ENCODE measurements at places on chromosomes 11 and 22. TPM values are rescaled to one million over a fixed set of nuclear protein-coding genes. Genes with fewer than 3 reads are reported as not detected.
A peak's percentile ranks its signal among the peaks of the same experiment; 100 is the strongest.

The MUC6 gene
- not detected for total RNA-seq

The ANO9 gene
- total RNA-seq, result 20.4 TPM

The CASP5 gene
- total RNA-seq, result not detected

The BAIAP2L2 gene
- 3.3 TPM for total RNA-seq

The SIK3 gene
- 16.2 TPM for total RNA-seq

The HMBS gene
- total RNA-seq, result 14.9 TPM

The PRR5 gene
- 33.0 TPM for total RNA-seq

The EIF3F gene
- total RNA-seq, result 203 TPM

The CDC42EP2 gene
- 0.76 TPM for total RNA-seq

DNA sequence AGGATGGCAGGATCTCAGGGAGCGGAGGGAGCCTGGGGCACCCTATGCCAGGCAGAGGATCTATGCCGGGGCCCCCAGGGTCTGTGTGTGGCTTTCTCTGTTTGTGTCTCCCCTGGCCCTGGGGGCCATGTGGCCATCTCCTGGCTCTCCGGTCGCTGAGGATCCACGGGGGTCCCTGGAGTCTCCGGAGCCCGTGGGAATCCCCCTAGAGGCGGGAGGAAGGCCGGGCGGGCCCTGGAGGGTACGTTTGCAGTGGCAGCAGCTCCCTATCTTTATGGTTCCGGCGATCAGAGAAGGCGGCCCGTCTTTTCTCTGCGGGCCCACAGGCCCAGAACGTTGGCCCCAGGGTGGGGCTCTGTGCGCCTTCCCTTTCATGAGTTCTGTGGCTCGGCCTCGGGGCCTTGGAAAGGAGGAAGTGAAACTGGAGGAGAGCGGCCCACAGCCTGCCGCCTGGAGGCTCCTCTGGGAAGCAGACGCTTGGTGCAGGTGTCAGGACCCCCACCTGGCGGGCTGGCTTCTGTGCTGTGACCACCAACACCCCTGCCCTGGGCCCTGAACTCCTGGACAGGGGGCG lies 82.1 kb downstream of the KCNQ1 start:
- no peak for DNase-seq

DNA sequence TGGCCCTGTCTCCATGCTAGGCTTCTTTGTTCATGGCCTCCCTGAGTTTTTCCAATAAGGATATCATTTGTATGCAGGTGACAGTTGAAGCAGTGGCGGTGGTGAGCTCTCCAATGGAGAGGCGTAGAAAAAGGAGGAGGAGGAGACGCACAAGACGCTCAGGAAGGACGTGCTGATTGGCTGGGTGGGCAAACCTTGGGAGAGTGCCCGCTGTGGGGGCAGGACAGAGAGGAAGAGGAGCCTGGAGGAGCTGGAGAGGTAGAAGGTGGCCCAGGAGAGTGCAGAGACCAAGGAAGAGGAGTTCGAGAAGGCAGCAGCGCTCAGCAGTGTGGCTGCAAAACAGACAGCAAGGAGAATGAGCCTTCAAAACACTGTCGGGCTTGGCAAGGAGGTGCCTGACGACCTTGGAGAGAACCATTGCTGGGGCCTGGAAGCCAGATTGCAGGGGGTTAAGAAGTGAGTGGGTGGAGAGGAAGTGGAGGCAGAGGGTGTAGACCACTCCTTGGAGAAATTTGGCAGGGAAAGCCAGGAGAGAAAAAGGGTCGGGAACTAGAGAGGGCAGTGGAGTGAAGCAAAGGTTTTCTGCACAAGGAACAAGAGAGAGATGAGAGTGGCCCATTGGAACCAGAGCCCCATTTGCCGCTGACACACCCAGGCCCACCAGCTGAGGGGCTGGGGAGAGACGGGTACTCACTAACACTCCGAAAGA lies 7.5 kb downstream of the CLCF1 start:
- no peak for DNase-seq

DNA sequence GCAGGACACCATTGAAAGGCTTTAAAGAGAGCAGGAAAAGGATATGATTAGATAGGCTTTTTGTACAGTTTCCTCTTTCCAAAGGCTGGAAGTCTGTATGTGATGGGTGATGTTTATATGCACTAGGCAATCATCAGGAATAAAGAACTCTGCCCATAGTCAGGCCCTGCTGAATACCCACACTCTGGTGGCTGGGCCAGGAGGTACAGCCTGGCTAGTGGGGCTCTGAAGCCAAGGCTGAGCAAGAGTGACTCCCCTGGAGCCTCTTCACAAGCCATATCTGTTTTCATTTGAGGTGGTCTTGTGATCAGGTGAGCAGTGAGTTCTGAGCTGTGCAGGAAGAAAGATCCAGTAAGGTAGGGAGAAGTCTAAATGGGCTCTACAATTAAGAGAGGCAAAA lies 539.9 kb upstream of the CCDC90B start:
- DNase-seq, result no peak

DNA sequence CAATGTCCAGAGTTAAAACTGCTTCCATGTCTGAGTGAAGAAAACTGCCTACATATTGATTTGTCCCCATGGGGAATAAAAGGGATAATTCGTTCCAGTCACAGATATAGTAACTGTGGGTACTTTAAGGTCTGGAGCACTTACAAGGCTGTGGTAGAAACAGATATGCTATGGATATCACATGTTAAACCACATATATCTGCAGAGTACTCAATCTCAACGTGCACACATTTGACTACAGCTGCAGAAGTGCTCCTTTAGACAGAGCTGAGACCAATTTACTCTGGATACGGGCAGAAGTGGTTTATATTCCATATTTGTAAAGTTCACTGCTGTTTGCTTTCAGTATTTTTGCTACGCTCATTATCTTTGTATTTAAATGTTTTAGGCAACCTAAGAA lies 9.7 kb upstream of the MS4A2 start:
- DNase-seq, result no peak

DNA sequence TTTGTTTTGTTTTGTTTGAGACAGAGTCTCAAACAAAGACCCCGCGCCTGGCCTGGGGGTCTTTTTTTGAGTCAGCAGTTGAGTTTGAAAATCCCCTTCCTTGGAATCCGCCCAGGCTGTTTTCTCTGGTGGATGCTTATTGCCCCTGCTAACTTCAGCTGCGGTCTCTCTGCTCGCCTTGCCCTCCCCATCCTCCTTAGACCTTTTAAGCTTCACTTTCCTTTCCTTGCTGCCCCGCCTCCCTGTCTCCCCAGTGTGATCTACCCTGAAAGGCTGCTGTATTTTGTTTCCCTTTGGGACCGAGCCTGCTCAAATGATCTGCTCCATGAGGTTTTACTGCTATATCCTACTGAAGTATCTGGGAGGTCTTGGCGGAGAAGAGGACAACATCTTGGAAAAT lies 2.5 kb downstream of the USP18 start:
- no peak for DNase-seq

DNA sequence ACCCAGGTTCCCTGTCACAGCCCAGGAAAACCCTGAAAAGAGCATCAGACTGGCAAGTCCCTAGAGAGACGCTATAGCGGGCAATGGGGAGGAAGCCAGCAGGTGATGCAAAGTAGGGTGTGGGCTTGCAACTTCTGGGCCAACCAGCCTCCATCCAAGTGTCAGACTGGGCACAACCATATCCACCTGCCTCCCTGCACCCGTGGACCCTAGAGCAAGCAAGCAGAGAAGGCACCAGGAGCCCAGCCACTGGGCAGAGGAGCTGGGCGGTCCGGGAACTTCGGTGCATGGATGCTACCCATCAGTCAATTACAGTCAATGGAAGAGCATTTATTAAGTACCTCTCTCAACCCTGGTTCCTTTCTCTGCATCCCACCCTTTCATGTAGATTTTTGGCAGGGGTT lies 2.8 kb downstream of the NECTIN1 start:
- DNase-seq, result no peak

DNA sequence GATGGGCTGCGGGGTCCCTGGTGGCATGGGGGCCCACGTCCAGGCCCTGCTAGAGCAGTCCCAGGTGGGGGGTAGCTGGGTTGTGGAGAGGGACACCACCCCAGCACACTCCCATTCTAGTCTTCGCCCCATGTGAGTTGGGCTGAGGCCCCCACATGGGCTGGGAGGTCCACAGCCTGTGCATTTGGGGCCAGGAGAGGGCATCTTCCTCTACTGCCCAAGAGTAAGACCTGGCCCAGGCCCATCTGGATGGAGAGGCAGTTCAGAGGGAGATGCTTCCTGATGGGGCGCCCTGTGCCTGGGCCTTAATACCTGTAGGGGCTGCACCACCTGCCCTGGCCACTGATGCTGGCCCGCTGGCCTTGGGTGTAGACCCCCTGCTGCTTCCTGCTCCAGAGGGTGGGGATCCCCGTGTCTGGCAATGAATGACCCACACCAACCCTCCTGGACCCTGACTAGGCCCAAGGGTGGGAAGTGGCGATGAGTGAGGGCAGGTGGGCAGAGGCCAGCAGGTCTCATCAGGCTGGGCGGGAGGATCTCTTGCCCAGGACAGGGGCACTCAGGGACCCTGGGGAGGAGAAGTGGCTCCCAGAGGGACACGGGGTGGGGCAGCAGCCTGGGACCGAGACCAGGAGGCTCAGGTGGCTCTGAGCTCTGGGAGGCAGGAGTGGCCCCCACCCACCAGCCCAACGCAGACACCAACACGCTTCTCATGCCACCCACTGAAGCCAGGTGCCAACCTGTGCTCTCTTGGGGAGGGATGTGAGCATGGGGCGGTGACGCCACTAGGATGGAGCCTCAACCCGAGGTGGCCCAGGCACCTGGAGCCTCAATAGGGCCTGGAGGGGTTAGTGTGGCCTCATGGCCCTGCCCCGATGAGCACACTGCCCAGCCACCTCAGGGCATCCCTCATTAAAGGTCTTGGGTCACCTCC lies 17.4 kb upstream of the GNB1L start:
- no peak for DNase-seq

DNA sequence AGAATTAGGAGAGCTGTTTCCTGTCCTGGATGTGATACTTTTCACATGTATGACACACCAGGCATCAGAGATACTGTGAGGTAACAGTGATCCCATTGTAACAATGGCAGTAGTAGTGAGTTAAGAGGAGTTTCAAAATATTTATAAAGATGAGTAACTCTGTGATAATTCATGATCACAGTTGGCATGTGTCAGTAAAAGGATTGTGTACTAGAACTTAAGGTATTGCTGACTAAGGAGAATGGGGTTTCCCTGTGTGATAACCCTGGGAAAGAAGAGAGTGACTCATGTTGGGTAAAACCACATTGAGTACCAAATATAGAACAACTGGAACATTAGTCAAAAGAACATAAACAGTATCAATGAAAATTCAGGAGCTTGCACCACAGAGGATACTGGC lies 22.9 kb upstream of the SLC5A1 start:
- no peak for DNase-seq

GRCh38 chr22:49827271-49827852 lies 311 bp downstream of the BRD1 start:
- DNase-seq, result no peak

GRCh38 chr22:36536717-36537116 lies 7.8 kb upstream of the EIF3D start:
- DNase-seq, result no peak

DNA sequence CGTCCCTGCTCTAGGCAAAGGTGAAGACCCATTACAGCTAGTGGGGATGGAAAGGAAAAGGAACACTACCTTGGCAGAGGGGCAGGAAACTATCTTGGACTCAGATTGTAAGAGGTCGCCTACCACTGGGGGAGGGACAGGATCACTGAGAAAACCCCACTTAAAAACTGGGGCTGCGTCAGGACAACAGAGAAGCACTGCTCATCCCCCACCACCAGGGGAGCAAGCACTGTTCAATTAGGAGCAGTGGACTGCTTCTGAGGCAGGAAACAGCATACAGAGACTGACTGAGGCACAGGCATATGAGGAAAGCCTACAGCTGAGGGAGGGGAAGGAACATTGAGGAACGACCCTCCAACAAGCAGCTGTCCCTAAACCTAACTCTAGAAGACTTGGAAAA lies 20.8 kb upstream of the DLAT start:
- no peak for DNase-seq

- no peak for DNase-seq
These were observed 4.7 kb downstream of the KCNE3 start for GRCh38 chr11:74462631-74463030.

- peak; percentile 23 for DNase-seq
These were observed at the start of gene EXPH5 for GRCh38 chr11:108593214-108593922. EXPH5 (minus strand) TSS chr11:108593768; CDS start chr11:108593536, 232 bp downstream.

- DNase-seq, result no peak
These were observed 67.5 kb downstream of the PACSIN2 start for GRCh38 chr22:42947211-42947990.

- DNase-seq, result no peak
These were observed 84.1 kb downstream of the BBOX1 start for GRCh38 chr11:27124514-27125264.

DNA sequence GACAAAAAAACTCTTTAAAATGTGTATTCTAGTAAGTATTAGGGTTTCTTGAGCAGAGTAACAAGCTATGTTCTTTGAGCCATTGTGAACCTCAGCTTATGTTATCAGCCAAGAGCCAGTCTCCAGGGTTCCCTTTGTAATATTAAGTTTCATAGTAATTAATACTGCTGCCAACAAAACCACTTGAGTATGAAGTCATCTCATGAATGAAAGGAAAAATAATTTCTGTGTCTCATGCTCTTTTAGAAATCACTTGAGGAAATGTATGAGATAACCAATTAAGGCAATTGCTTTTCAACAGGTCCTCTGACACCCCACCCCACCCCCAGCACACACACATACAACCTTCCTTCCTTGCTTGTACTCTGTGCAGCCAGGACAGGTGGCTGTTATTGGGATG lies 59.9 kb downstream of the BBOX1 start:
- no peak for DNase-seq

DNA sequence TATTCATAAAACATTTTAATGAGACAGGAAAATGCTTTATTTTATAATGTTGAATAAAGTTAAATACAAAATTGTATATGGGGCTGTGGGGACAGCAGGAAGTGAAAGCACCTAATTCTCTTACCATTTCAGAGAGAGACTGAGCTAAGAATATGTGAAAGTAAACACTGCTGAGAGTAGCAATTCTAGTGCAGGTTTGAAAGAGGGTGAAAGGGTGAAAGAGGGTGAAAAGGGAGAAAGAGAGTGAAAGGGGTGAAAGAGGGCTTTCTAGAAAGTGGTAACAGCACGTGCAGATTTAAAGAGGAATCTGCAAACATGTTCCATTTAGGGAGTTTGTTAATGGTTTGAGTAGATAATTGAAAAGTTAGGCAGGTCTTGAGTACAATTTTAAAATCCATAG lies 652.0 kb upstream of the CCDC90B start:
- no peak for DNase-seq

DNA sequence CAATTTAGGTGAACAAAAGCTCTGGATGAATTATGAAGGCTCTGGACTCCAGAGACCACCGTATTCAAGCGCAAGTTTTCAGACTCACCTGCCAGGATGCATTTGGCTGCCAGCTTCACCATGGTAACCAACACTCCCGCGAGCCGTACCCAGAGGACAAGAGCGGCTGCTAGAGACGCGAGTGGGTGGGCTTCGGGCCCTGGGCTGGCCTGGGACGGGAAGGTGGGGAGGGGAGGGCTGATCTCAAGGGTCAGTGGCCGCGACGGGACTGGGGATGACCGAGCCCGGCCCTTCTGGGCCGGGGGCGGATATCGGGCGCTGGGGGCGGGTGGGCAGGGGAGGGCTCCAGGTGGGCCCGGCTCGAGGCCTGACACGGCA lies 344 bp downstream of the IFT27 start:
- DNase-seq, result no peak
